ENCODE measurements at places on chromosomes 4 and X.

DNA sequence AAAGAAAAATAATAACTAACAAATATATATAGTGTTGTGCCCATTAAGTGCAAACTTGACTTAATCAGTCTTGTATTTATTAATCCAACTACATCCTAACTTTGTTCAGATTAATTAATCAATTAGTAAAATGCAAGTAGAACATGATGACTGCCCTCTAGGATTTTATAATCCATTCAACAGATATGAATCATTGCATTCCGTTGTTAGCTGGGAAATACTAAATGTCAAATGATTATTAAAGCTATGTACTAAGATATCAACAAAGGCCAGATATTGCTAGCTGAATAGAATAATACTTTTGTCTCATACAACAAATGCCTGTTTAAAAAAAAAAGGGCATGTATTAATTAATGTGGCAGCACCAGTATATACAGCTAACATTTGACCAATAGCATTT lies 1366.3 kb downstream of the STIM2 start:
- no peak for DNase-seq

DNA sequence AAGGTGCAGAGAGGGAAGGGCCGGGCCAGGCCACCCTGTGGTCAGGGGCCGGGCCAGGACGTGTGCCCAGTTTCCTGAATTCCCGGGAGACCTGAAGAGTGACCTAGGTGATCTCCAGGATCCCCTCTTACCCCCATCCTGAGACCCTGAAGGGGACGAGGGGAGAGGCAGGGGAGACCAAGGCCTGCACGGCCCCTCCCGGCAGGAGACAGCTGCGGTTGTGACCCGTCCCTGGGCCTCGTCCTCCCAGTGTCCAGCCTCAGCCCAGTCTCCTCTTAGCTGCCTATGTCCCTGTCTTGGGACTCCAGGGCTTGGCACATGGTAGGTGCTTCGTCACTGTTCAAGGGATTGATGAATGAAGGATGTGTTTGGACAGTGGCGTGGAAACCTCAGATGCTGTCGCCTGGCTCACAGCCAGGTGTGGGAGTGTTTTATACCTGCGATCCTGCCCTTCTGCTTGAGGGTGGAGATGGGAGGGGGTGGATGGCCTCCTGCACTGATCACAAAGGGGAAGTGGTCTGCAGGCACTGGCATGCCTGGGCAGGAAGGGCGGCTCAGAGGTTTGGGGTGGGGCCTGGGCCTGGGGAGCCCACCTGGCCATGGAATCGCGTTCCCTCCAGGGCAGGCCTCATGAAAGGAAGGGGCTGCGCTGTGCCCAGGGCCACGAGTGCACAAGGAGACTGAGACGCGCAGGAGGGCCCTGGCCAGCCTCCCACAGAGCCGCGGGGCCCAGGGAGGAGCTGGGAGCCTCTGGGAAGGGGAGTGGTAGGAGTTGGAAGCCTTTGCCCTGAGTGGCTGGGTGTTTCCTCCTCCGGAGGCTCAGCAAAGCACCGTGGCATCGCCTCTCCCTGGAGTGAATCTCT lies 6.9 kb downstream of the SH3TC1 start:
- no peak for DNase-seq

GRCh38 chr4:128590773-128591172 lies 218.7 kb upstream of the JADE1 start:
- no peak for DNase-seq

GRCh38 chr4:8319731-8320385 lies 50.3 kb downstream of the HTRA3 start:
- DNase-seq = no peak

GRCh38 chrX:17563515-17563914 lies 173.8 kb upstream of the SCML1 start:
- no peak for DNase-seq
